ENCODE measurements at places on chromosomes 11 and 22. TPM values are rescaled to one million over a fixed set of nuclear protein-coding genes. Genes with fewer than 3 reads are reported as not detected.

The SNX32 gene
- 2.4 TPM for polyA plus RNA-seq

The PDGFD gene
- 1.8 TPM for polyA plus RNA-seq

The OSM gene
- polyA plus RNA-seq: not detected

The OR51I1 gene
- not detected for polyA plus RNA-seq

The GRAP2 gene
- polyA plus RNA-seq: not detected

The OLFML1 gene
- 0.12 TPM for polyA plus RNA-seq

The TRPC6 gene
- 0.21 TPM for polyA plus RNA-seq

The OR51B2 gene
- not detected for polyA plus RNA-seq

Measured in GM23338 (cell line).